Omental fat pad (tissue), 4 donors: ENCODE measurements at places on chromosomes 3 and 15.

DNA sequence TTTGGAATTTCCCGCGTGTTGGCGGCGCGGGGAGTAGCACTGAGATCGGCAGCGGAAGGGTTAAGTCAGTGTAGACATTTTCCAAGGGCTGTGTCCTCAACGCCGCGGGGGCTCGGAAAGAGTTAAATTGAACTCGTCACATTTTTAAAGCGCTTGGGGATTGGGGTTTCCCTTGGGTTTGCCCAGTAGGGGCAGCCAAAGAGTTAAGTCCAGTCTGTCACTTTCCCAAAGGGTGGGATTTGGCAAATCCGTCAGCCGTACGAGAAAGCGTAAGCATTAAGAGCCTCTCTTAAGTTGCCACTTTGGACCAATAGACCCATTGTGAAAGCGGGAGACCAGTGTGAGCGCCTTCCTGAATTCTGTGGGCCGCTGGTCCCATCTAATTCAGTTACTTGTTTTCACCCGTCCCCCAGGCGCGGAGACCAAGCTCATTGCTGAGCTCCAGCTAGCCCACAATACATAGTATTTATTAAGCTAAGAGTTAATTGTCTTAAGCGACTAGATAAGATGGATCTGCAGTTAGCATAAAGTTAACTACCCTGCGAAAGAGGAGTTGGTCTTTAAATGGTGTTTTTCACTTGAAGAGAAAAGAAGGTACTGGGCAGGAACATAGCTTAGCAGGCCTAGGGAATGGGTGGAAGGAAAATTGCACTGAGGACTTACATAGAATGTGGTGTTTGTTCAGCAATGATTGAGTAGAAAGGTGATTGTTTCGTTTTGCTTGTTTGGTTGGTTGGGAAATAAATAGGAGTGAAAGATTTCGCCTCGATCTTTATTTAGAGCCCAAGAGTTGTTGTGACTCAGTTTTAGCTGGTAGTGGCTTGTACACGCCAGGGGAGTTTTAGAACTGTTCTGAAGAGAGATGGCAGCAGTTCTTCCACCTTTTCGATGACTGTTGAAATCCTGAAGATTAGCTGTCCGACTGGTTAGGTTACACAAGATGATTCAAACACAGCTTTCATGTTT is 932 bp downstream of the ARL8B start:
- DNase-seq = no peak

GRCh38 chr15:87716422-87716821 is 540.1 kb downstream of the NTRK3 start:
- no peak for DNase-seq

- DNase-seq = no peak
These were observed 119.9 kb upstream of the RASGRP1 start for GRCh38 chr15:38684440-38685010.

- DNase-seq = no peak
These were observed 50.0 kb upstream of the CDAN1 start for GRCh38 chr15:42786978-42787377.

DNA sequence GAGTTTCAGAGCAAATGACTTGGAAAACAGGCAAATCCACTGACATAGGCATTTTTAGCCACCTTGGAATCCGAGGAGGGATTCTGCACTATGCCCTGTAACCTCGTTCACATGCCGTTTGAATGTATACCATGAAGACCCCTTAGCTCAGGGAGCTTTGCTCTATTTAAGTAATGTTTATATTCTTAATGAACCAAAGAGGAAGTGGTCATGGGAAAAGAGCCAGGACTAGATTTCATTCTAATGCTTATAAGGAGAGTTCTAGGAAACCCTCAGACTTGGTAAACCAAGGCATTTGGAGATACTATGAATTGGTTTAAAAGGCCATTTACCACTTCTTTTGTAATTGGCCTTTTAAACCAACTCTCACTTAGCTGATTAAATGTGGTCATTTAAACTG is 178.9 kb downstream of the IGF1R start:
- DNase-seq = no peak

GRCh38 chr3:29144361-29144760 is 136.5 kb upstream of the RBMS3 start:
- no peak for DNase-seq

GRCh38 chr15:79035111-79035601 is 55.4 kb downstream of the RASGRF1 start:
- DNase-seq = no peak

DNA sequence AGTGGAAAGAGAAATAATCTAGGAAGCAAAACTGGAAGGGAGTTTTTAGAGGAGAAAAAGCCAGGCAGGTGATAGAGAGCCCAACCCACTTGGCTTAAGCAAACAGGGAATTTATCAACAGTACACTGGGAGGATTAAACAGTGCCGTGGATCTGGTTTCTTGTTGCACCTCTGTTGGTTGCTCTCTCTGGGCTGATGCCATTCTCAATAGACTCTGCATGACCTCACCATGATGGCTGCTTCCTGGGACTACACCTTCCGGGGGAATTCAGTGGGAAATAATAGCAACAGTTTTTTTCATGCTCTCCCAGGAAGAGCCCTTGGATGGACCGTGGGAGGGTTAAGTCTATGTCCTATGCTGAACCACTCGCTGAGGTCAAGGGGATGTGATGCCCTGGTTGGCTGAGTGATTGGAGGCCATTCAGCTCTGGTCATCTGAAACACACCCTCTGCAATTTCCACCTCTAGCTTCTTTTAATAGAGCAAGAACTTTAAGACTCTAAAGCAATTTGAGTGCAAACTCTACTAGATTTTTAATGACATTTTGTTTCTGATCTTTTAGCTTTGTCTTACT is 74.2 kb downstream of the EPHB1 start:
- DNase-seq = no peak

DNA sequence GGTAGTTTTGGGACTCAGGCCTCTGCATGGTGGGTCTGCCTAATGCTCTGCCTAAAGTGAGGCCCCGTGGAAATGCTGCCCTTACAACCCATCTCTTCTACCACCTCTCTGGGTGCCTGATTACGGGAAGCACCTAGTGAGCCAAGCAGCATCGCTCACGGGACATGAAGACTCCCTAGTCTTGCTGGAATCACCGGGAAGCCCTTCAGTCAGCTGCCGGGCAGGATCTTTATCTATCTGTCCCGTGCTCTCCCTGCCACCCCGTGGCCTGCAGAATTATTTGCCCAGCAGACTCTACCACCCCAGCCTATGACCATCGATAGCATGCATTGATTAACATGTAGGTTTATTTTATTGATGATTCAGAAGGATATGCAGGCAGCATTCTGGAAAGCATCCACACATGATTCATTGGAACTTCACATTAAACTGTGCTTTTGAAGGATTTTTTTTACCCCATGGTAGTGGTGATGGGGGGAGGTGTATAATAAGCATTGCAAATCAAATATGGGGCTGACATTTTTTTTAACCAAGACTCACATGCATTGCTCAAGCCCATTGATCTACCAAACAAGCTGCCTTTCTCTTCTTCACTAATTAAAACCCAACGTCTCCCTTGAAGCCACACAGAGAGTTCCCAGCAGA is 63.1 kb downstream of the ATP2B2 start:
- DNase-seq = no peak

- no peak for DNase-seq
These were observed 518.9 kb downstream of the NR2F2 start for GRCh38 chr15:96849271-96849900.

DNA sequence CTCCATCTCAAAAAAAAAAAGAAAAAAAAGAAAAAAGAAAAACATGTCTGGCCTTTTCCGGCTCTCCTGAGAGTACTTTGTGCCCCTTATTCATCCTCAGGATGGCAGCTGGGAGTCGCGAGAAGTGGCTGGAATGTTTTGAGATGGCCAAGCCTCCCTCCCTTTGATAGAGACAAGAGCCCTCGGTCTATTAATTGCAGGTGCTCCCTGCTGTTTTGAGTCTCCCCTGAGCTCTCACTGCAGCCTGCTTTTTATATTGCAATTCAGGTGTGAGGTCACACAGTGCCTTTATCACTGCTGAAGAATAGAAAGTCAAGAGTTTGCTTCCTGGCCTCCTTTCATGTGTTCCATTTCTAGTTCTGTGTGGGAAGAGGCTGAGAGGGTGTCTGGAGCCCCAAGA is 10.9 kb downstream of the CA12 start:
- no peak for DNase-seq

- no peak for DNase-seq
These were observed 12.8 kb downstream of the CPB1 start for GRCh38 chr3:148840451-148840850.

- DNase-seq = no peak
These were observed 200.2 kb upstream of the DPH6 start for GRCh38 chr15:35746121-35746520.

DNA sequence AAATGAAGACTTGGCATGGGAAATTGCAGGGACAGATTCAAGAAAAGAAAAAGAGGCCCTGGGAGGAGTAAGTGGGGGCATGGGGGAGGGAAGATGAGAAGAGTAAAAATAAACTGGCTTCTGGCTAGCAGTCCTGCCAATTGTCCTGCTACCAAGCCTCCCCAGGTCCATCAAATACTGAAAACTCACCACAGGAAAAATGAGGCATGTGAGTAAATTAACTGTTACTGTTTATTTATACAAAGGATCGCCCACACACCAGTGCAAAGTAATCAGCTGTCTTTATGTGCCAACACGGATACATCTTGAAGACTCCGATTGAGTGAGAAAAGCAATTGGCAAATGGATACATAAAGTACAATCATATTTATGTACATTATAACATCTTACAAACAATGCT is 10.7 kb upstream of the KLHL25 start:
- no peak for DNase-seq

- no peak for DNase-seq
These were observed 1.5 kb downstream of the RETNLB start for GRCh38 chr3:108755686-108756085.

GRCh38 chr3:167502401-167502800 is 28.6 kb upstream of the SERPINI2 start:
- no peak for DNase-seq

GRCh38 chr3:150106740-150107428 is 136.2 kb upstream of the PFN2 start:
- DNase-seq = no peak

DNA sequence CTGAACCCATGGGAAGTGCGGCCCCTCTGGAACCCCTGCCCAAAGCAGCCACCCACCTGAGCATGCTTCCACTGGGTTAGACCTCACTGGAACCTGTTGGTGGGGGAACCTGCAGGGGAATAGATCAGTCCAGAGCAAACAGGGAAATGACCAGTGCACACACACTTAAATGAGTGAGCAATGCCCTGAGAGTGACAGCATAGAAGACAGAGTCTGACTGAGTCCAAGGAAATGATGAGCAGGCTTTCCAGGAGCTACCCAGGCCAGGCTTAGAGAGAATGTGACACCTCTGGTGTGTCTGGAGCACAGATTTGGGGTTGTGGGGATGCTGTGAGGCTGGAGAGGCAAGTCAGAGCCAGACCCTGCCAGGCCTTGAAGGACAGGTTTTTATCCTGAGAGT is 28.5 kb downstream of the PLA1A start:
- no peak for DNase-seq

GRCh38 chr3:79009861-79010260 is 757.9 kb downstream of the ROBO1 start:
- no peak for DNase-seq

DNA sequence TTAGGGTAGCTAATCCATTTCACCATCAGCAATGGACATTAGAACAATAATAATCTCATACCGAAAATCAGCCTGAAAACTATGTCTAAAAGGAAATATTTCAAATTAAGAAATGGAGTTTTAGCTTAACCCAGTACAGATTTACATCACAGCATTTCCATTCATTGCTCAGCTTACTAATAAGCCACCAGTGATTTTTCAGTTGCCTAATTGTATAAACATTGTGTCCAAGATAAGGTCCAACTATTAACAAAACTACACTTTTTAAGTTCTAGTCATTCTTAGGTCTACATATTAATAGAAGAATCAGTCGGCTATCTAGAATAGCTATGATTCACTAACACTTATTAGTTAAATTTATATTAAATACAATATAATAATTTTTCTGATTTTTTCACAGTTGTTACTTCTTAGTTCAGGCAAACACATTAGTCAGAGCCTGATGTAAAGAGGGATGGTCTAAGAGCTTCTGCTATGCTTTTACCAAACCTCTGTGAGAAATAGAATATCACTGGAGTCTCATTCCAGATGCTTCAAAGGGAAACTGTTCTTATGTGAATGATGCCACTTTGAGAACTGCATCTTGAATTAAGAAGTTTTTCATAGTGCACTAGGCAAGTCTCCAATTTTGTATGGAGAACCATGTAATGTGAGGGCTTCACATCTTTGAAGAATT is 74.1 kb downstream of the CMSS1 start:
- DNase-seq = no peak
